Stimulated activated CD4-positive, alpha-beta T cell treated with anti-CD3 and anti-CD28 coated beads, Interleukin-15, amount 100 ng/mL, for 1 hour (primary cell): ENCODE measurements at places on chromosomes 3 and 15.

- DNase-seq = no peak
These were observed 243.2 kb downstream of the EDEM1 start for GRCh38 chr3:5430701-5431100.

GRCh38 chr3:98519351-98519750 lies 3.4 kb downstream of the CLDND1 start:
- DNase-seq = no peak

GRCh38 chr3:176349706-176350105 lies 847.6 kb downstream of the TBL1XR1 start:
- no peak for DNase-seq

DNA sequence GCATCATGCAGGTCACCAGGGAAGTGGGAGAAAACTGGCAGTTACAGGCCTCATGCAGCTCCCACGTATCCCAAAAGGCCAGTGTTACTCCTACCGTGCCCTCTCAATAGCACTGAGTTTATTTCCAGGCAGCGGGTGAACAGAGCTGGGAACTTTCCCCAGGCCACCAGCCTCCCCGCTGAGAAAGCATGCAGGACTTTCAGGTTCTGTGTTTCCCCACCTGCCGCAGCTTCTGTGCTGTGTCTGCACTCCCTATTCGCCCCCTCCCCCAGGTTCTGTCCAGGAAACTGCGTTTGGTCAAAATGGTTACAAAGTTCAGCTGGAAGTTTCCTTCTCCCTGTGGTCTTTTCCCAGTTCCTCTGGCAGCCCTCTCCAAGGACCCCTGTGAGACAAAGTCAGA lies 21.4 kb downstream of the NEK11 start:
- no peak for DNase-seq

- DNase-seq = no peak
These were observed 60.2 kb upstream of the LCTL start for GRCh38 chr15:66625974-66626373.

DNA sequence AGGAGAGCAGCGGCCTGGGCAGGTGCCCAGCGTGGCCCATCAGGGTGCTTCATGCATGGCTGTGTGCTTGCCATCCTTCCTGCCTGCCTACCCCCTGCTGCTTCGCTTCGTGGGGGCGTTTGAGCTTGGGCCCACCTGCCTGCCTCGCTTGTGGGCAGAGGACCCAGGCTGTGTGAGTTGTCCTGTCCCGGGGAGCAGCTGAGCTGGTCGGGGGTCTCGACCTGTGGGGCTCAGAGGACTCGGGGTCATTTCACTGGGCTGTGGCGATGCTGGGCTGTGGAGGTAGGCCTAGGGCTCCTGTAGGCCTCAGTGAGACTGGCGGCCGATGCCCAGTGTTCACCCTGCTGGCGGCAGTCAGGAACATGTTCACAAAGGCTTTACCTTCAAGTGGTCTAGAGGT lies 12.1 kb upstream of the STAB1 start:
- DNase-seq = no peak

- DNase-seq = no peak
These were observed 13.4 kb downstream of the FOXL2NB start for GRCh38 chr3:138960417-138960852.

- no peak for DNase-seq
These were observed 32.5 kb downstream of the BHLHE40 start for GRCh38 chr3:5011555-5012256.

GRCh38 chr3:27454461-27454860 lies 29.7 kb downstream of the SLC4A7 start:
- no peak for DNase-seq

DNA sequence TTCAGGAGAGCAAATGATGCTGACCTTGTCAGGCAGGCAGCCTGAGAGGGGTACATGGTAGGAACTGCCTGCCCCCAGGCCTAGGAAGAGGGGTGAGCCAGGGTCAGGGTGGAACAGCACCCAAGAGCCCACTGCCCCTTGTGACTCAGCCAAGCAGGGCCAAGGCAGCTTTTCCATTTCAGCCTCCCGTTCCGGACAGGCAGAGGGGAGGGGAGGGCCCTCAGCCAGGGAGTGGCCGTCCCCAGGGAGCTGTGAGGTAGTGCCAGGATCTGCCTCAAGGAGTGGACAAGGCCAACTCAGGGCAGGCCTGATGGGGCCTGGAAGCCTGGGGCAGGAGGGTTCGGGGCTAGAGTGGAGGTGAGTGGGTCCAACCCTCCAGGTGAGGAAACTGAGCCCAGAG lies 5.1 kb upstream of the ANKRD63 start:
- DNase-seq = no peak

DNA sequence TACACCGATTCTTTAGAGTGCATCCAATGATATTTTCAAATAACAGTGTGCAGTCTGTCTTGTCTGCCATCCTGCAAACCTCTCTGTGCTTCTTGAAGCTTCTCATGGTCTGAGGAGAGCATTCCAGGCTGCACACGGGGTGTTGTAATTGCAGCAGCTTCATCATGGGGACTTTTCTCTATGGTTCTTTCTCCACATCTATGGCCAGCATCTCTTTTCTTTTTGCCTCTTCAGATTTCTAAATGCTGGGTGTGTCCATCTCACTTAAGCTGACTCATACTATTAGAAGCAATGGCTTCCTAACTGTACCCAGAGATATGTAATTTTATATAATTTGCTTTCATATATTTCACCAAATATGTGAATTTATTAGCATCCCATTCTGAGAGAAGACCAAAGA lies 63.8 kb upstream of the EPHB3 start:
- no peak for DNase-seq

GRCh38 chr15:40471808-40472150 lies 995 bp downstream of the CHST14 start:
- DNase-seq = no peak

DNA sequence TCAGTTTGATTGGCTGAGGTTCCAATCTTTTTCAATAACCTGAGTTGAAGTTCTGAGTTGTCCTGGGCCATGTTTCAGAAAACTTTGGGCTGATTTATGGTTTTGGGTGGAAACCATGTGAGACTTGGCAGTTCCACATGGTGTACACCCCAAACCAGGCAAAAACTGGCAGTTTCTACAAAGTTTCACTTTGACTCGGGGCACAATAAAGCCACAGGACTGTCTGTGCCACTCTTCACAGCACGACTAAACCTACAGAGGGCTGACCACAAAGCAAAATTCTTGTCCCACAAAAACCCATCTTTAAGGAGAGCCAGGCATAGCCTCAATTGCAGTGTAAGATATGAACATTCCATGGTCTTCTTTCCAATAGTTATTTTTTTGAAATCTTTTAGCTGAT lies 155.0 kb downstream of the DUT start:
- DNase-seq = no peak
